ENCODE measurements at places on chromosomes 7 and 10.

DNA sequence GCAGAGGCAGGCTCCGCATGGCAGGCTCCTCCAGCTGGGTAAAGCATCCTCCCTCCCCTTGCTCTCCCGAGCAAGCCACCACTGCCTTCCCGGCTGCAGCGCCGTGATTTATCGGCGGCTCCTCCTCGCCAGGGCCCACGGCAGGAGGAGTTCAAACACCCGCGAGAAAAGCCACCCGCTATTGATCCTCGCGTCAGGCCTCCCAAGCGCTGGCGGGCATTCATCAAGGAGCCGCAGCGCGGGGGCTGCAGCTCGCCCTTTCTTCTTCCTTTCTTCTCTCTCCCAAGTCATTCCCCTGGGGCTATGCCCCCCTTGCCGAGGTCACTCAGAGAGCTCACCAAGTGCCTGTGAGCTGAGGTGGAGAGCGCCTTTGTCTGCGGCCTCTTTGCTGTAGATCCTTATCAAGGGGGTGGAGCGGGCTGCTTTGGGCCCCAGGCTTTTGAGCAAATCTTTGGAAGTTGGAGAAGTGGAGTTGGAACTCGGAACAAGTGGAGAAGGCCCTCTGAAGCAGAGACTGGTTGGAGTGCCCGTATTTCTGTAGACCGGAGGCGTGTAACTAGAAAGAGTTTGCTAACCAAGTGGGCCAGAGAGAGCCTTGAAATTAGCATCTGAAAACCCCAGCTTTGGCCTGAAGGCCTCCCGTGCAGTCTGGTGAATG lies 107.2 kb upstream of the PPIF start:
- no peak for DNase-seq

DNA sequence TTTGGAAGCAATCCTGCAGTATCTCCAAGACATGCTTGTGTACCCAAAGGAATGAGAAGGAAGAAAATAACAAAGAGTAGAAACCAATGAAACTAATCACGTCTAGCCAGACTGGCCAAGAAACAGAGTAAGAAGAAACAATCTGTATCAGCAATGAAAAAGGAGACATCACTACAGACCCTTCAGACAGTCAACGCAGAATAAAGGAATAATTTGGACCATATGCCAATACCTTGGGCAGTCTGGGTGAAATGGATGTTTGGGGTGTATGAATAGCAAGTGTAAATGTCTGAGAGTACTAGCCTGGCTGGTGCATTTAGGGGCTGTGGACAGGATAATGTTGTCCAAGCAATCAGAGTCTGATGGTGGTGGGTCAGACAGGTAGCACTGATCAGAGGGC lies 61.1 kb downstream of the SLC29A4 start:
- DNase-seq = no peak

- no peak for DNase-seq
Observed at GRCh38 chr10:133456041-133456951, 2.6 kb downstream of the SCART1 start.

GRCh38 chr10:102261196-102261595 lies 15.9 kb downstream of the GBF1 start:
- DNase-seq = no peak

DNA sequence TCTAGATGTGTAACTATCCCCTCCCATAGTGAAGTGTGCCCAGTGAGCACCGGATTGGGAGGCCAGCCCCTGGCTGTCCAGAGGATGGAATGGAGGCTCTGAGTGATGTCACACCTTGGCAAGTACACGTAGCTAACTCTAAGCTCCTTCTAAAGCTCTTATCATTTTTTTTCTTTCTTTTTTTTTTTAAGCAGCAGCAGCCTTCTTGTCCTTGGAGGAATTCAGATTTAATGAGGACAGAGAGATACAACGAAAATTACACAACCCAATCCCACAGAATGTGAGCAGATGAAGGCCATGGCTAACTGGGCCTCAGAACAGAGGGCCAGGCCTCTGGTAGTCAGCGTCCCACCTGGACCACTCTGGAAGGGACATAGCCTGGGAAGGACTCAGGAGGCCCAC lies 11.3 kb downstream of the TNS3 start:
- no peak for DNase-seq

- no peak for DNase-seq
Observed at GRCh38 chr10:114928818-114929217, 9.2 kb upstream of the TRUB1 start.

DNA sequence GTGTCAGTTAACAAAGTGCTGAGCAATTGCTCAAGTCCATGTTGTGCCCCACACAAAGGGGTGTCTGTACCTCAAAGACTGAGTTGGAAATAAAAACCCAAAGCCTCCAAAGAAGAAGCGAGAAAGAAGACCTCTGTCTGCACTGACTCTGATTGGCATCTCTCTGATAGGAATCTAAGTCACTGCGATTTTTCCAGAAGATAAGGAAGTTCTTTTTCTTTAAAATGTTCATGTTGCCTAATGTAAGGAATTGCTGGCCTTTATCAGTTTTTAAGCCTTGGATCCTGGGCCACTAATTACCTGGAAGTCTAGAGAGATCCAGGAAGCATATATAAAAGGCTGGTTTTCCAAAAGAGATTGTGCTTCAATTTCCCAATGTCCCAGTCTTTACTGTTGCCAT lies 24.1 kb upstream of the MET start:
- DNase-seq = no peak

GRCh38 chr7:15016766-15017165 lies 114.2 kb upstream of the DGKB start:
- no peak for DNase-seq

- no peak for DNase-seq
Observed at GRCh38 chr7:23467291-23467805, 2.9 kb downstream of the IGF2BP3 start.

GRCh38 chr7:142440906-142441411 lies 183.1 kb upstream of the PRSS58 start:
- DNase-seq = no peak

DNA sequence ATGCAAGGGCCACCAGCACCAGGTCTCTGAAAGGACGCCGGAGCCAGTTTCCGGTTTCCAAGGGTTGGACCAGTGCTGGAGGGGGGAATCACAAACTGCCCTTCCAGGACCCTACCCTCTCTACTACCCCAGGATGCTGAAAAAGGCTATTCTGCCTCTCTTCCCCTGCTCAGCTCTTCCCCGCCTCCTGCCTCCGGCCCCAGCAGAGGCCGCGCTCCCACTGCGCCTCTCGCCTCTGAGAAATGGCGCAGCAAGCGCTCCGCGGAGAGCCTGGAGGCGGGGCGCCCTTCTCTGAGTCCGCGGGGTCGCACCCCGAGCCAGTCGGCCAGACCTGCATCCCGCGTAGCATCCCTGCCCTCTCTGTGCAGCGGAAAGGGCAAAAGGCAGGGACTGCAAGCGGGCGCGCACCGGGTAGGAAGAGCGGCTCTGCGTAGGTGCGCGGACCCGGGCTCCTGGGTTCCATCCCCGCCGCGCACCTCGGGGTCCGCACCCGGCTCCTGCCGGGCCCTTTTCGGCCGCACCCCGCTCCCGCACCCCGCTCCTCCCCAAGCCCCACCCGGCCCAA lies 476 bp upstream of the RET start:
- no peak for DNase-seq

GRCh38 chr7:7765422-7765821 lies 47.0 kb upstream of the RPA3 start:
- DNase-seq = no peak

All from GM19239 (cell line).